ENCODE measurements at places on chromosomes 3 and 15.

- DNase-seq: peak; percentile 22
Observed at GRCh38 chr3:160403796-160404470, 4.5 kb downstream of the SMC4 start.

DNA sequence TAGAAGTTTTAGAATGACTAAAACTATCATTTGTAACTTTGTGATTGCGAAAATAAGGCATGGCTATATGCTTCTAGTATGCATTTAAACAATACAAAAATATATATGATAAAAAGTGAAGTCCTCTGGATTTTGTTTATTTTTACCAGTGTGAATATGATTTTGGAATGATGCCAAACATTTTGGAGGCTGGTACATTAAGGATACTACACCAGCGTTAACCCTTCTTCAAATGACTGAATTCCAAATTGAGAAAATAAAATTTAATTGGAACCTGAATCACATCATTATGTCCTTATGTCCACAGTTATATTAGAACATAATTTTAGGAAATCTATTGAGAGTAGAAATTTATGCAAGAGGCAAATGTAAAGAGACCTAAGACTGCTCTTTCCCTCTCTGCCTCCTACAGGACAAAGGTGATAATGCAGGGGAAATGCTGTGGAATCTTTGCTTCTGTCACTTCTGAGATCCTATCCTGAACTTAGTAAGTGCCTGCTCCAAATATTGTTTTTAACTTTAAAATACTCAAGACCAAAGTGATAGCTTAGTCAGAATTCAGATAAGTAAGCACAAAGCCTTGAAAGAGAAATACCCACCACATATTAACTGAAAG lies 121.1 kb upstream of the NANOGP8 start:
- DNase-seq: no peak

DNA sequence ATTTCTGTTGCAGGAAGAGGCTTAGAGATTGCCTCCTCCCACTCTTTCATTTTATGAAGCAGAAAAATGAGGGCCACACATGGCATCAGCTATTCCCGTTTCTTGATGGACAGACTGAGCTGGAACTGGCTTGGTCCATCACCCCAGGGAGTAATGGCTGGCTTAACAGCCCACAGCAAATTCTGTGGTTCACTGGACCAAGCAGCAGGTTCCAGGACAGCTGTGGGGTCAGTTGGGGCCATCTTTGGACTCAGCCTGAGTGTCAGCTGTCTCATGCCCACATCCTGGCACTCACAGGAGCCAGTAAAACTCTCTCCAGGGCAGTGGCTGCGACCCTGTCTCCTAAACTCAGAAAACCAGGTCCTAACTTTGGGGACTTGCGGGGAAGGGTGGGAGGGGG lies 36.5 kb downstream of the ZDHHC19 start:
- DNase-seq: peak; percentile 53

DNA sequence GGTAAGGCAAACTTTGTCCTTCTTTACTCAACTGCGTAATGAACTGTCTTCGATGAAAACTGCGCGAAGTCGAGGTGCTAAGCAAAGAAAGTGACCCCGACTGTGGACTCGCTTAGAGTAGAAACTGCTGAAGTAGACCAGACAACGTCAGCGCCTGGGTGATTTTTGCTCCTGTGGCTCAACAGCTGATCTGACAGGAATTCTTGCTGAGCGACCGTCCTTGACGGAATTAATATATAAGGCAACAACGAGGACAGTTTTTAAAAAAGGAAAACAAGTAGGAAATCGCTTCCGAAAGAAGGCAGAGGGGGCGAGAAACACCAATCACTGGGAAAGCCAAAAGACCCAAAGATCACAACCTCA lies 541 bp downstream of the RPS27L start:
- peak; percentile 62 for DNase-seq

DNA sequence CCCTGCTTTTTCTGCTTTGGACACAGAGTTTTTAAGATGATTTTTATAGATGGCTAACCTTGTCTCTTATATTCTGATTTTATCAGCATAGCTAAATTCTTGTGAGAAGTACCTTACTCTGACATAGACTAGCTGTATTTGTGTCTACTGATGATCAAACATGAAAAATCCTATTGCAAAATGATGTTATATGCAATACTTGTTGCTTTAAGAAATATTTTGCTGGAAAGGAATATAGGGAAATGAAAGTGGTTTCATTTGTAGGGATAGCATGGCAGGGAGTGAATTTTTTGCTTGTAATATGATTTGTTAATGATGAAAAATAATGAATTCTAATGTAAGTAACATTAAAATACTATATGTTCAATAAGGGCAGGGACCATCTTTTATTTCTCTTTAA lies 35.9 kb downstream of the CFAP91 start:
- no peak for DNase-seq

DNA sequence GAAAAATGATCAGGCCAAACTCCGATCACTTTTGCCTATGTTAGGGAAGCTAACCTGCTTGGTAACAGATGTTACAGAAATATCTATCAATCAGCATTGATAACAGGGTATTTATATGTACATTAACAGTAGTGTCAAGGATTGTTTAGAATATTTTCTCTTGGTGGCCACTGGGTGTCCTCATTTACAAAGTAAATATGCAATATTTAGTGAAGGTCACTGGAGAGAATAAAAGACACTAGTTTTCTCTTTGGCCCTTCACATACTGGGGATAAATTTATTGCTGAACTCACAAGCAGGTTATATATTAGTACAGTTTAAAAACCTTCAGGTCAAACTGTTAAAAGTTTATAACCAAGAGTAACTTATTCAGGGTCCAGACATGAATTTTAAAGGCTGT lies 69.0 kb downstream of the TIGIT start:
- peak; percentile 43 for DNase-seq

DNA sequence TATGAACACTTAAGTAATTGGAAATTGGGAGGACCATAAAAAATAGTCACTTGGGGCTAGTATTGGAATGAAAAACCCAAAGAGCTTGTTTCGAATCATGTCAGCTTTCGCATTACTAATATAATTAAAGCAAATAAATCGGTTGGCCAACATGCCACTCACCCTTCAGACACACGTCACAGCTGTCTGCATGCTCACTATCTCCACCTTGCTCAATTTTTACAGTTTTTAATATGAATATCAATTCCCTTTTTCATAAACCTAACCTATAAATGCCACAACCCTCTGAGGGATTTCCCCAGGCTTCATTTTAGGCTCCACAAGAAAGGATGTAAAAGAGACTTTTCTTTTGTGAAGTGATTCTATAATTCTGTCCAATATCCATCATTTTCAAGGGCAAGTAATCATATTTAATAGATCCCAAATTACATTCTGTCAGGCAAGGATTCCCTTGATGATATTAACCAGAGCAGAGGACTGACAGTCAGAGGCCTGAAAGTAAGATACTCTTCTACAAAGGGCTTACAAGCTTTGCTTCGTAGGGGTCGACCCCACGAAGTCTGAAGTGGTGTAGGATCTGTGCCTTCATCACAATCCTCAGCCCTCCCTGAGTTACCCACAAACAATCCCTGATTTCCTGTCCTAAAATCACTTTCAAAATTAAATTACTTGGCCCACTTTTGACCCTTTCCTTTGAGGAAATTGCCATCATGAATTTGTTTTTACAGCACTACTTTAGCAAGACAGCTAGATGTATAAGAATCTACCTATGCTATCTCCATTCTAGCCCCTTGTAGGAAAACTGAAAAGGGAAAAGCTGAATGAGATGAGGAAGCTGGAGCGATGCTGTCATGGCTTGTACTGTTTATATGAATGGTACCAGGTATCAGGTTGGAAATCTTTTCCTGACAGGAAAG lies 44.5 kb downstream of the NANOGP8 start:
- no peak for DNase-seq

GRCh38 chr3:131142580-131142979 lies 115.9 kb downstream of the NEK11 start:
- no peak for DNase-seq

DNA sequence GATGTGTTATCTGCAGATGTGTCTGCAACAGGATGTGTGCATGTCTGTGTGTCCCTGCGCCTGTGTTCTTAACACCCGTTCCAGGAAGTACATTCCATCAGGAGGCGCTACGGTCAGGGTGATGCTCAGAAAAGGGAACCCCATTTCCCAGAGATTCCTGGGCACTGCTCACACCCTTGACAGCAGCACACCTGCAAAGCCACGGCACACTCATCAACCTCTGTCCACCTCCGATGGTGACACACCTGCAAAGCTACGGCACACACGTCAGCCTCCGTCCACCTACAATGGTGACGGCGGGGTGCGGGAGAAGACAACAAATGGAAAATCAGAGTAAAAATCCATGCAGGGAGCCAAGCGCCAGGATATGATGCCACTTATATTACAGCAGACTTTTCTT lies 55.4 kb downstream of the NIPA2 start:
- no peak for DNase-seq

DNA sequence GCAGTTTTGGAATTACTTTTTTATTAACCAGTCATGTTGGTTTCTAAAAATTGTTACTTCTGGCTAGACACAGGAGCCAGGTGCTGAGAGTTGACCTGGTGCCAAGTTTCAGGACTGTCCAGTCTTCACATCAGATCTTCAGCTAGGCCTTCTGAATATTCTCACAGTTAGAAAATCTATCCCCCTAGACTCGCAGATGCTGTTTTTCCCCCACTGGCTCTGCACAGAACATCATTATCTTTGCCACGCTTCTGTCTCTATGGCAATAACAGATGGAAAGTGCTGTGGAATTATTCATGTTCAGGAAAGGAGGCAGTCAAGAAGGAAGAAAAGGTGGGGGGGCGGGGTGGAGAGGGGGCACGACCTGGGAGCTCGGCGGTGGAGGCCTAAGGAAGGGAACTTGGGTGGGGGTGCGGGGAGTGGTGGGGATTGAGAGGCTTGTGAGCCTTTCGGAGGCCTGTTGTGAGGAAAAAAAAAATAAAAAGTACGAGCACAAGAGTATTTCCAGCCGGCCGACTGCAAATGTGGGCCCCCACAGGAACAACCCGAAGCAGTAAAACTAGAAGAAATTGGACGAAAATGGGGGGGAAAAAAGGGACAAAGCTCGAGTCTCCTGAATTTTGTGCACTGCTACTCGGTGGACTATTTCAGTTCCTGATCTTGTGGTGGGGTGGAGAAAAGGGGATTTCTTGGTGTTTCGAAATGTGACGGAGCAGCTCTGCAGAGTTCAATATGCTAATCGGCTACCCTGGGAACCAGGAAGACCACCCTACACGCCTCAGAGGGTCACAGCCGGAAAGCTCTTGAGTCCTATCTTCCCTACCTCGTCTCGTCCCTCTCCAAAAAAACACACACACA lies 1.5 kb upstream of the SKIL start:
- DNase-seq: peak; percentile 56

GRCh38 chr15:35925275-35926006 lies 379.5 kb upstream of the DPH6 start:
- DNase-seq: peak; percentile 39

DNA sequence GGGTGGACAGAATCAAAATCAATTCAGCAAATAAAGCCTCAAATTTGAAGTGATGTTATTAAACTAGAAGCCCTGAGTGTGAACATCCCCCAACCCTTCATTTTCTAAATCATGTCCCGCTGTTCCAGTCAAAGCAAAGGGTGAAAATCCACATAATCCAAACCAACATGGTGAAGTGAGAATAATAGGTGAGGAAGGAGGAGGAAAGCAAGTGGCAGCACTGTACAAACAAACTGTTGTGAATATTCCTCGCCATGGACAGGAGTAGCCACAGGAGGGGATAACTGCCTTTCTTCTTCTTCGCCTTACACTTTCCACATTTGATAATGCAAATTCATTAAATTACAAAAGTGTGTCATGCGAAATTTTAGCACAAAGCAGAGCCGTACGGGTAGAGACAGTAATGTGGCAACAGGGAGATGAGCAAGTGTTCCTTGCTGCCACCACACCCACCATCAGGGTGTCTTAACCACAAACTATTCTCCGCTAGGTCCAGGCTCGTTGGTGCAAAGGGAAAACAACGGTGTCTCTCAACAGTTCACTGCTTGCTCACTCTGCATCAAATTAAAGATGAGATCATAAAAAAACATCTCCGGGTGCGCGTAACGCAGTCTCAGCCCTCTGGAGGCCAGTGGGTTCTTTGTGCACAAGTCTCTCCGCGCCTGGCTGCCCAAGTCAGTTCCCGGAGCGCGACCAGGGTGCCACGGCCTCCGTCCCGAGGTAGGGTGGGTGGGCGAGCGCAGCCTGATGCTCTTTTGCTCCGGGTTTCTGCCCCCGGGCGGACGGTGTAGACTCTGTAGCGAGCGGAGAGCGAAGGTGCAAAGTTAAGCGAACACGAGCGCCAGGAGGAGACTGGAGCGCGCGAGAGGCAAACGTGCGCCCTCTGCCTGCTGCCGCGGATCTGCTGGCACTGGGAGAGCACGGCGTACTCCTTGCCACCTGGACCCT lies 6.7 kb downstream of the EPHA3 start:
- peak; percentile 6 for DNase-seq

- peak; percentile 1 for DNase-seq
Observed at GRCh38 chr3:34106879-34107278, 308.4 kb downstream of the PDCD6IP start.

GRCh38 chr3:157369727-157370421 lies 66.8 kb upstream of the PTX3 start:
- no peak for DNase-seq

DNA sequence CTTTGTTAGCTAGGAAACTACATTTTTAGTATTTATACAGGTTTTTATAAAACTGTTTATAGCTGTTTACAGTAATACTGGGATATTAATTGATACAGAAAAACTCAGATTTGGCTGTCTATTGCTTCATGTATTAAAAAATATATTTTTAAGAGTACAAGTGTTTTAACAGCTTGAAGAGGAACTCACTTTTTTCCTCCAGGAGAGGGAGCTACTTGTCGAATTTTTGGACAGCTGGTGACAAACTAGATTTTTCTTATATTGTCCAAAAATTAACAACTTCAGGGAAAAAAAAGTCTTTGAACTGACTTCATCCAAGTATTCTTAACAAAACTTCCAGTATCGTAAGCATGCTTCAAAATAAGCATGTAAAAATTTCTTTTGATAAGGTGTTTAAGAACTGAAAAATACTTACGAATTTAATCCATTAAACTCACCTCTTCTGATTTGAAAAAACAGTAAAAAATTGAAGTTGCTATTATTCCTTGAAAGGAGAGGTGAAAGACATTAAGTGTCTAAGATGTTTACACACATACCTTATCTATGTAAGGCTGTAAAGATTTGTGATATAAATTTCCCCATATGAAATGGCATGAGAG lies 4.0 kb downstream of the DIPK2A start:
- DNase-seq: peak; percentile 62

- no peak for DNase-seq
Observed at GRCh38 chr3:183807881-183808280, 17.5 kb downstream of the MAP6D1 start.

GRCh38 chr15:75862796-75863195 lies 19.5 kb downstream of the UBE2Q2 start:
- DNase-seq: no peak

- DNase-seq: no peak
Observed at GRCh38 chr3:115699706-115700105, 76.4 kb downstream of the GAP43 start.
